Heart right ventricle (tissue), 16 donors: ENCODE measurements at places on chromosomes 3 and 15. TPM values are rescaled to one million over a fixed set of nuclear protein-coding genes. Genes with fewer than 3 reads are reported as not detected.

DNA sequence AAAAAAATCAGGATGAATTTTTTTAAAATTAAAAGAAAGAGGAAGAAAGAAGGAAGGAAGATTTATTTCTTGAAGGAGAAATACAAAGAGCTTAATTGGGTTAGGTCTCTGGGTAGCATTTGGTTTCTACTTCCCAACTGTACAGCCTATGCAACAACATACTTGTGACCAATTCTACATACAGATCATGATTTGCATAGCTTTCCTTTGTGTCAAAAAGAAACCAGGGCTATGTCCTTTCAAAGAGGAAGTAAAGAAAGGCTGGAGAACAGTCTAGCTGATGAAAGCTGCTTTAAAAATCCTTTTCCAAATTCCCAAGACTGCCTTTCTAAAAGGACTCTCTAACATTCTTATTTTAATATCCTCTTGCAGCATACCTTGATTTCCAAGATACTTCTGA, 6.1 kb upstream of the HGD start:
- DNase-seq: no peak
- H3K27ac ChIP-seq: no peak overlapping the region
- H3K27me3 ChIP-seq: no peaks in the 10 kb centered on the region
- no peaks in the 10 kb centered on the region for H3K4me1 ChIP-seq
- peaks cover 20% of the 10 kb centered on the region for H3K36me3 ChIP-seq

GRCh38 chr3:9124730-9125129, 124.7 kb downstream of the SRGAP3 start:
- DNase-seq: no peak
- no peaks in the 10 kb centered on the region for H3K36me3 ChIP-seq
- H3K27ac ChIP-seq: no peak overlapping the region
- H3K27me3 ChIP-seq: no peaks in the 10 kb centered on the region

GRCh38 chr3:87674397-87675161, 384.2 kb downstream of the CGGBP1 start:
- H3K4me3 ChIP-seq: no peak overlapping the region
- H3K4me1 ChIP-seq: no peaks in the 10 kb centered on the region
- no peak overlapping the region for H3K27ac ChIP-seq
- H3K36me3 ChIP-seq: no peaks in the 10 kb centered on the region
- DNase-seq: no peak

DNA sequence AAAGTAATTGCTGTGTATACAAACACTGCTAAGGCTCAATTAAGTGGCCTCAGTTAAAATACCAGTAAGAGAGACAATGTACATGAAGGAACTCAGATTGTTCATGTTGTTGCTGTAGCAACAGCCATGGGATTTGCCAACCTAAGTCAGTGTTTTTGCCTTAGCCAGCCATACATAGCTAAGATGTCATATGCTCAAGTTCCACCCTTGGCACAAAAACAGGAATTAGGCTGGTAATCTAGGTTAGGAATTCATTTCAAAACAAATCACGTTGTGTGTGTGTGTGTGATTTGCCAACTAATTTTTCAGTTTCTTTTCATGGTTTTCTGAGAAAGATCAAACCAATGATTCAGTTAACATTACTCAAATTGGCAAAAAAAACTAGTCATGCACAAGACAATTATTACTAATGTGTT, 143.7 kb upstream of the KCNMB2 start:
- no peak overlapping the region for H3K4me3 ChIP-seq
- H3K27me3 ChIP-seq: no peaks in the 10 kb centered on the region
- H3K27ac ChIP-seq: no peak overlapping the region
- H3K36me3 ChIP-seq: no peaks in the 10 kb centered on the region
- DNase-seq: no peak

GRCh38 chr15:75446151-75446550, 5.3 kb downstream of the SIN3A start:
- DNase-seq: no peak
- peaks cover 44% of the 10 kb centered on the region for H3K36me3 ChIP-seq
- H3K4me3 ChIP-seq: no peak overlapping the region

GRCh38 chr15:50883903-50884302, 24.6 kb upstream of the AP4E1 start:
- no peaks in the 10 kb centered on the region for H3K36me3 ChIP-seq
- no peak for DNase-seq
- H3K4me1 ChIP-seq: peaks cover 14% of the 10 kb centered on the region
- no peak overlapping the region for H3K27ac ChIP-seq
- H3K4me3 ChIP-seq: no peak overlapping the region
- no peaks in the 10 kb centered on the region for H3K27me3 ChIP-seq

- H3K27me3 ChIP-seq: no peaks in the 10 kb centered on the region
- H3K4me3 ChIP-seq: no peak overlapping the region
- no peak overlapping the region for H3K27ac ChIP-seq
- H3K36me3 ChIP-seq: no peaks in the 10 kb centered on the region
Observed at GRCh38 chr15:79240036-79240435, 42.5 kb upstream of the ANKRD34C start.

- H3K4me1 ChIP-seq: no peaks in the 10 kb centered on the region
- no peak for DNase-seq
- no peak overlapping the region for H3K27ac ChIP-seq
- no peaks in the 10 kb centered on the region for H3K36me3 ChIP-seq
- H3K4me3 ChIP-seq: no peak overlapping the region
Observed at GRCh38 chr3:33360136-33360825, 79.9 kb downstream of the UBP1 start.

- H3K27me3 ChIP-seq: no peaks in the 10 kb centered on the region
- DNase-seq: no peak
- no peak overlapping the region for H3K27ac ChIP-seq
- H3K4me1 ChIP-seq: peaks cover 5% of the 10 kb centered on the region
- H3K4me3 ChIP-seq: no peak overlapping the region
- peaks cover 66% of the 10 kb centered on the region for H3K36me3 ChIP-seq
Observed at GRCh38 chr3:132536442-132537153, 60.5 kb upstream of the ACKR4 start.

DNA sequence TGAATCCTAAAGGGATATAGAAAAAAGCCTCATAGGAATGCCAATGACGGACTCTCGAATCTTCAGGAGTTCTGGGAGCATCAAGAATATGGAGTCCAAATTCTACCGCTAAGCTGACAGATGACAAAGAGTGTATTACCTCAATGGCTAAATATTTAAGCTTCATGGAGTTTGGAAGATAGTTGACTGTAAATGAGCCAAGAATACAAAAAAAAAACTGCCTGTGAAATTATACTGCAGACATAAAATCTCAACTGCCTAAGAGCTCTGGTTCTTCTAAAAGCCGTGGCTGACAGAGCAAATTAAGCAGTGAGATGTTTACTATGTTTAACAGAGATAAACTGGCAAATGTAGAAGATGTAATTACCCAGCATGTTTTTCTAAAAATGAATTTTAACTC, 140.0 kb downstream of the GADL1 start:
- no peak for DNase-seq
- H3K27ac ChIP-seq: no peak overlapping the region
- H3K27me3 ChIP-seq: no peaks in the 10 kb centered on the region
- H3K4me1 ChIP-seq: peaks cover 3% of the 10 kb centered on the region
- H3K4me3 ChIP-seq: no peak overlapping the region

GRCh38 chr3:184914628-184915027, 102.7 kb downstream of the VPS8 start:
- no peak overlapping the region for H3K4me3 ChIP-seq
- DNase-seq: no peak
- H3K36me3 ChIP-seq: no peaks in the 10 kb centered on the region

DNA sequence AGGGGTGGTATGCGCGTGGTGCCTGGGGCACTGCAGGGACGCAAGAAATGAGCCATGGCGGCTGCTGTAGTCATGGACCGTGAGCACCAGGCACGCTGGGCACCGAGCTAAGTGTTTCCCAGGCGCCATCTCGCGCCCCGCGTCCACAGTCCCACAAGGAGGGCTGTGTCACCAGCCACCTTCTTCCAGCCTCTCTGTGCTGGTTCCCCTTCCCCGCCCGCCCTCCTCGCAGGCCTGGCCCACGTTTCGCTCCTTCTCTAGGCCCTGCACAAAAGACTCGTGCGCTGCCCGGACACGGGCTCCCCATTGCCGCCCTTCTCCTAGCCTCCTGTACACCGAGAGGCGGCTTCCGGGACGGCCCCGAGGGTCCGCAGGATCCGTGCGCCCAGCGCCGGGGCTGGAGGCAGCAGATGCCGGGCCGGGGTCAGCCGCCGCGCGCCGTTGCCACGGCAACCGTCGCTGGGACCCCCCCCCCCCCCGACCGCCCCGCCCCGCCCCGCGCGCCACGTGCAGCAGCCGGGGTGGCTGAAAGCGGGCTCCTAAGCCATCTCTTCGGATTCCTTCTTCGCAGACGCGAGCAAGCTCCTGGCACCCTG, 113.4 kb downstream of the SRGAP3 start:
- DNase-seq: no peak
- H3K4me3 ChIP-seq: peak overlapping the region; percentile 50
- H3K27me3 ChIP-seq: peaks cover 8% of the 10 kb centered on the region
- H3K27ac ChIP-seq: no peak overlapping the region
- H3K4me1 ChIP-seq: peaks cover 3% of the 10 kb centered on the region

DNA sequence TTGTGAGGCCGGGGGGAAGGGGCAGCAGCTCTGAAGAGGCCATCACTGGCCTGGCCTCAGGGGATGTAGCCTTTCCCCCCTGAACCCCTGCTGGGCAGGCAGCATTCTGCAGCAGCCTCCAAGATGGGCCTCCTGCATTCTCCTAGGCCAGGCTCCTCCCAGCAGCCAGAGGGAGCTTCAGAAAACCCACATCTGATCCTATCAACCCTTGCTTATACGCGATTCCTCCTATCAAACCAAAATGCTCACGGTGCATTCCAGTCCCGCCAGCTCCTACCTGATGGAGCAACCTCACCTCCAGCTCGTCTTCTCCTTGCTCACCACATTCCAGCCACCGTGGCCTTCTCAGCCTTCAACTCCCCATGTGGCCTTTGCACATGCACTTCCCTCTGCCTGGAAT, 85.7 kb downstream of the MEGF11 start:
- H3K27ac ChIP-seq: no peak overlapping the region
- no peak overlapping the region for H3K4me3 ChIP-seq
- peaks cover 8% of the 10 kb centered on the region for H3K27me3 ChIP-seq
- DNase-seq: no peak
- H3K36me3 ChIP-seq: no peaks in the 10 kb centered on the region

DNA sequence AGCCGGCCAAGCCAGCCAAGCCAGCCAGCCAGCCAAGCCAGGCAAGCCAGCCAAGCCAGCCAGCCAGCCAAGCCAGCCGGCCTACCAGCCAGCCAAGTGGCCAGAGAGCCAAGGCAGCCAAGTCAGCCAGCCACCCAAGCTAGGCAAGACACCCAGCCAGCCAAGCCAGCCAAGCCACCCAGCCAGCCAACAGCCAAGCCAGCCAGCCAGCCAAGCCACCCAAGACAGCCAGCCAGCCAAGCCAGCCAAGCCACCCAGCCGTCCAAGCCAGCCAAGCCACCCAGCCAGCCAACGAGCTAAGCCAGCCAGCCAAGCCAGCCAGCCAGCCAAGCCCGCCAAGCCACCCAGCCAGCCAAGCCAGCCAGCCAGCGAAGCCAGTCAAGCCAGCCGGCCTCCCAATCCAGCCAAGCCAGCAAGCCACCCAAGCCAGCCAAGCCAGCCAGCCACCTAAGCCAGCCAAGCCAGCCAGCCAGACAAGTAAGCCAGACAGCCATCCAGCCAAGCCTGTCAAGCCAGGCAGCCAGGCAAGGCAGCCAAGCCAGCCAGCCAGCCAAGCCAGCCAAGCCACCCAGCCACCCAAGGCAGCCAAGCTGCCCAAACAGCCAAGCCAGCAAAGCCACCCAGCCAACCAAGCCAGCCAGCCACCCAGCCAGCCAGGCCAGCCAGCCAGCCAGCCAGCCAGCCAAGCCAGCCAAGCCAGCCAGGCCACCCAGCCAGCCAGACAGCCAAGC, 200.5 kb downstream of the GOLGA6L6 start:
- no peaks in the 10 kb centered on the region for H3K36me3 ChIP-seq
- H3K27ac ChIP-seq: no peak overlapping the region
- H3K27me3 ChIP-seq: no peaks in the 10 kb centered on the region
- no peaks in the 10 kb centered on the region for H3K4me1 ChIP-seq
- peak; percentile 74 for DNase-seq

GRCh38 chr3:15272426-15273196, 59.8 kb downstream of the SH3BP5 start:
- H3K27me3 ChIP-seq: no peaks in the 10 kb centered on the region
- peaks cover 29% of the 10 kb centered on the region for H3K4me1 ChIP-seq
- H3K27ac ChIP-seq: no peak overlapping the region

GRCh38 chr3:131957511-131957910, 77.3 kb downstream of the CPNE4 start:
- H3K27ac ChIP-seq: no peak overlapping the region
- H3K4me3 ChIP-seq: no peak overlapping the region
- H3K36me3 ChIP-seq: no peaks in the 10 kb centered on the region
- H3K4me1 ChIP-seq: no peaks in the 10 kb centered on the region
- no peaks in the 10 kb centered on the region for H3K27me3 ChIP-seq

DNA sequence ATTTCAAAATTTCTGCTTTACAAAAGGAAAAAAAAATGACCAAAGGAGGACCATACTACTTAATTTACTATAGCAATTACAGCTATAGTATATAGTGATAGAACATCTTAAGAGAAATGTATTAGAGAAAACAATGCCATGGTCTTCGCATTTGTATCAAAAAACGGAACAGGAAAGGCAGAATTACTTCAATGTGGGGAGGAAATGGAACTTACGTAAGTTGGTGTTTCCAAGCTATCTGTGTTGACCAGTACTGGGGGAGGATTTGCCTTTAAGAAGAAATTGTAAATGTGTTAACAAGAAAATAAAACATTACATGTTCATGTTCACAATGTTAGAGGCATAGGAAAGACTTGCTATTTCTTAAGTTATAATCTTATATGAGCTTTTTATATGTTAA, 119.9 kb upstream of the MELTF start:
- peaks cover 9% of the 10 kb centered on the region for H3K4me1 ChIP-seq
- no peaks in the 10 kb centered on the region for H3K27me3 ChIP-seq
- H3K27ac ChIP-seq: no peak overlapping the region
- peaks cover under 1% of the 10 kb centered on the region for H3K36me3 ChIP-seq
- no peak for DNase-seq

- no peaks in the 10 kb centered on the region for H3K36me3 ChIP-seq
- no peak overlapping the region for H3K27ac ChIP-seq
- DNase-seq: no peak
- H3K4me3 ChIP-seq: no peak overlapping the region
- H3K27me3 ChIP-seq: no peaks in the 10 kb centered on the region
Observed at GRCh38 chr3:42868841-42869240, 6.8 kb downstream of the CYP8B1 start.

- no peak for DNase-seq
- no peak overlapping the region for H3K4me3 ChIP-seq
- no peaks in the 10 kb centered on the region for H3K36me3 ChIP-seq
- peaks cover 41% of the 10 kb centered on the region for H3K4me1 ChIP-seq
Observed at GRCh38 chr3:149964291-149964690, 6.4 kb downstream of the PFN2 start.

TLE3 gene
- total RNA-seq: 16.4 TPM

ACKR4 gene
- 3.4 TPM for total RNA-seq

SERPINI2 gene
- total RNA-seq: not detected

GMPS gene
- total RNA-seq: 30.7 TPM

C3orf70 gene
- 1.4 TPM for total RNA-seq

TAGLN3 gene
- not detected for total RNA-seq

CTSH gene
- 36.0 TPM for total RNA-seq

CCR3 gene
- not detected for total RNA-seq

GOLGA6L9 gene
- 1.1 TPM for total RNA-seq

NDUFB4 gene
- total RNA-seq: 559 TPM

GABRG3 gene
- total RNA-seq: not detected

HEG1 gene
- total RNA-seq: 142 TPM

WDR93 gene
- not detected for total RNA-seq
